ENCODE measurements at places on chromosomes 2 and 18.
A peak's percentile ranks its signal among the peaks of the same experiment; 100 is the strongest.

- no peak overlapping the region for H3K27ac ChIP-seq
- no peak overlapping the region for H3K4me3 ChIP-seq
- no peaks in the 10 kb centered on the region for H3K4me1 ChIP-seq
- no peak for DNase-seq
- no peaks in the 10 kb centered on the region for H3K27me3 ChIP-seq
These were observed 756.1 kb upstream of the DDX18 start for GRCh38 chr2:117058366-117058765.

DNA sequence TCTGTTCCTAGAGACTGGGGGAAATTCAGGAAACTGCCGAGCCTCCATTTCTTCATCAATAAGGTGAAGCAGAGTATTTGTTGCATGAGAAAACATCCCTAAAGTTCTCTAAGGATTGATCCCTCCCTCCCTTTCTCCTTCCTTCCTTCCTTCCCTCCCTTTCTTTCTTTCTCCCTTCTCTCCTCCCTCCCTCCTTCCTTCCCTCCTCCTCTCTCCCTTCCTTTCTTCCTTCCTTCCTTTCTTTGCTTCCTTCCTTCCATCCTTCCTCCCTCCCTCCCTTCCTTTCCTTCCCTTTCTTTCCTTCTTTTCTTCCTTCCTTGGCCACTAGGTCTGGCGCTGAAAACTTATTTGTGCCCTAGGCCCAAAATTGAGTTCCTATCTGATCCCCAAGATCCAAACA is 47.2 kb upstream of the PMAIP1 start:
- no peak for DNase-seq
- H3K4me3 ChIP-seq = no peak overlapping the region
- no peaks in the 10 kb centered on the region for H3K36me3 ChIP-seq
- no peak overlapping the region for H3K27ac ChIP-seq
- no peaks in the 10 kb centered on the region for H3K4me1 ChIP-seq

- no peak overlapping the region for H3K4me3 ChIP-seq
- peaks cover under 1% of the 10 kb centered on the region for H3K27me3 ChIP-seq
- peak; percentile 9 for DNase-seq
These were observed 38.0 kb upstream of the SNED1 start for GRCh38 chr2:240960309-240960970.

- H3K4me3 ChIP-seq = no peak overlapping the region
- peaks cover 2% of the 10 kb centered on the region for H3K36me3 ChIP-seq
- DNase-seq = no peak
- no peaks in the 10 kb centered on the region for H3K27me3 ChIP-seq
These were observed 6.6 kb downstream of the ACVR2A start for GRCh38 chr2:147851244-147851930.

- no peak overlapping the region for H3K4me3 ChIP-seq
- H3K27ac ChIP-seq = no peak overlapping the region
- no peaks in the 10 kb centered on the region for H3K36me3 ChIP-seq
- no peak for DNase-seq
- no peaks in the 10 kb centered on the region for H3K4me1 ChIP-seq
These were observed 73.6 kb upstream of the ZNF804A start for GRCh38 chr2:184524551-184525382.

- no peak overlapping the region for H3K4me3 ChIP-seq
- H3K27ac ChIP-seq = no peak overlapping the region
- no peak for DNase-seq
- H3K27me3 ChIP-seq = no peaks in the 10 kb centered on the region
- peaks cover 7% of the 10 kb centered on the region for H3K36me3 ChIP-seq
- H3K4me1 ChIP-seq = peaks cover 31% of the 10 kb centered on the region
These were observed 294.6 kb downstream of the LRATD1 start for GRCh38 chr2:14927021-14927564.

GRCh38 chr2:60066096-60066839 is 487.2 kb downstream of the BCL11A start:
- H3K4me1 ChIP-seq = peaks cover 4% of the 10 kb centered on the region
- no peak overlapping the region for H3K27ac ChIP-seq
- no peaks in the 10 kb centered on the region for H3K36me3 ChIP-seq
- H3K4me3 ChIP-seq = no peak overlapping the region

DNA sequence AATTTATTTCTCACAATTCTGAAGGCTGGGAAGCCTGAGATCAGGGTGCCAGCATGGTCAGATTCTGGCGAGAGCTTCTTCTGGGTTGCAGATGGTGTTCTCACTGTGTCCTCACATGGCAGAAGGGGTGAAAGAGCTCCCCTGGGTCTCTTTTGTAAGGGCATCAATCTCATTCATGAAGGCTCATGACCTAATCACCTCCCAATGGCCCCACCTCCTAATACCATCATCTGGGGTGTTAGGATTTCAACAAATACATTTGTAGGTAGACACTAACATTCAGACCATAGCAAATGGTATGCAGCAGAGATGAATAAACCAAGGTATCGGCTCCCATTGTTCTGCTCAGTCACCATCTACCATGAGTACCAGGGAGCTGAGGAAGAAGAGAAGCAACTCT is 32.7 kb downstream of the YPEL5 start:
- H3K4me3 ChIP-seq = no peak overlapping the region
- no peak for DNase-seq
- H3K4me1 ChIP-seq = no peaks in the 10 kb centered on the region

DNA sequence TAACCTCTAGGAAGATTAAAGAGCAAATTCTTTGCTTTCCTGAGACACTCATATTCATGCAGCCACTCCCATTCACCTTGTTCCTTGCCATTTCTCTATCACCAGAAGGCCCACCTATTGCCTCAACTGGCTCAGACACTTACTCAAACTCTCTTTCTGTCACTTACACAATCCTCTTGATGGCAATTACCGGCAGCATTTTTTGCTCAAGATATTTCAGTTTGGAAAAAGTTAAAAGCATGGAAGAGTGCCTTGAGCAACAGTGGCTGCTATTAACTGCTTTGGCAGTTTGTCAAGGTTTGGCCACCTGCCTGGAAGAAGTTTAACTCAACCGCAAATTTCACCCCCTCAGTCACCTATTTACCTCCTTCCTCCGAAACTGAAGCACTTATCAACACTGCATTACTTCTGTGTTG is 1104.0 kb upstream of the PIK3C3 start:
- DNase-seq = no peak
- peaks cover 5% of the 10 kb centered on the region for H3K4me1 ChIP-seq
- H3K27me3 ChIP-seq = no peaks in the 10 kb centered on the region
- H3K4me3 ChIP-seq = no peak overlapping the region

DNA sequence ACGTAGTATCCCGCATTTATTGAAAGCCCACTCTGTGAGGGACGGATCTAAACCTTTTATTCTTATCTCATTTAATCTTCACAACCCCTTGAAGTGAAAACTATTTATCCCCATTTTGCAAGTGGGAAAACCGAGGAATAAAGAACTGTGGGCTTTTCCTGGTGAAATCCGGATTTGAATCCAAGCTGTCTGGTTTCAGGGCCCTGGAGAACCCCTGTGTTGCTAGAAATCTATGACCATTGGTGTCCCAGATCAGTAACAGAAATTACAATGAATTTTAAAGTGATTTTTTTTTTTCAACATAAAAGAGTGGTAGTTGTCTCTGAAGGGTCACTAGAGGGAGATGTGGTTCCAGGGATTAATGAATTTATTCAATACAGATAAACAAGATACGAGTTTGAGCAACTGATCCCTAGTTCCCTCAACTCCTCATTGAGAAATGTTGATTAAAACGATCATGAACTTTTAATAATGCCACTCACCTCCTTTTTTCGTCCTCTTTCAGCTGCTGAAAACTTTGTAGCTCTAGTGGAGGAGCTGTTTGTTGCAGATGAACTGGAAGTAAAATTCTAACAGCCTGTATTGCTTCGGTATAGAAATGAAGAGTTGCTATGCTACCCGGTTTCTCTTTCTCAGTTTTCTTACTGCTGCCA is 940 bp downstream of the XRCC5 start:
- H3K4me3 ChIP-seq = peak overlapping the region; percentile 99
- DNase-seq = no peak
- H3K36me3 ChIP-seq = peaks cover 21% of the 10 kb centered on the region
- H3K27ac ChIP-seq = peak overlapping the region; percentile 100

DNA sequence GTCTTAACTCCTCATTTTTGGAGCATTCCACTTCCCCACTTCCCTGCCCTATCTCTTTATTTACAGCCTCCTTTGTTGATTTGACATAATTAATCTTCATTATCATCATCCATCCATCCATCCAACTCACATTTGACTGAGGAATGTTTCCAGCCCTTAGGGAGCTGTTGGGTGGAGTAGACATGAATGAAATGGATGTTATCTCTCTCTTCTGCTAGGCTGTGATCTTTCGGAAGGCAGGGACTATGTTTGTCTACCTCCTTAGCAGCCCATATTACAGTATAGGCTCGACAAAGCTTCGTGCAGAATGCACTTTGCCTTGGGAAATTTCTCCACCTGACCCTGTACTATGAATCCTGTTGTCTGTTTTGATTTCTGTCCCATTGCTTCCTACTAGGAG is 7.7 kb upstream of the EFEMP1 start:
- DNase-seq = no peak
- H3K4me3 ChIP-seq = no peak overlapping the region
- no peak overlapping the region for H3K27ac ChIP-seq
- peaks cover 8% of the 10 kb centered on the region for H3K4me1 ChIP-seq

- H3K4me1 ChIP-seq = peaks cover 8% of the 10 kb centered on the region
- no peaks in the 10 kb centered on the region for H3K36me3 ChIP-seq
- H3K4me3 ChIP-seq = peak overlapping the region; percentile 37
- H3K27me3 ChIP-seq = peaks cover 14% of the 10 kb centered on the region
- H3K27ac ChIP-seq = no peak overlapping the region
These were observed 21.6 kb downstream of the TRPM8 start for GRCh38 chr2:233938676-233939370.

DNA sequence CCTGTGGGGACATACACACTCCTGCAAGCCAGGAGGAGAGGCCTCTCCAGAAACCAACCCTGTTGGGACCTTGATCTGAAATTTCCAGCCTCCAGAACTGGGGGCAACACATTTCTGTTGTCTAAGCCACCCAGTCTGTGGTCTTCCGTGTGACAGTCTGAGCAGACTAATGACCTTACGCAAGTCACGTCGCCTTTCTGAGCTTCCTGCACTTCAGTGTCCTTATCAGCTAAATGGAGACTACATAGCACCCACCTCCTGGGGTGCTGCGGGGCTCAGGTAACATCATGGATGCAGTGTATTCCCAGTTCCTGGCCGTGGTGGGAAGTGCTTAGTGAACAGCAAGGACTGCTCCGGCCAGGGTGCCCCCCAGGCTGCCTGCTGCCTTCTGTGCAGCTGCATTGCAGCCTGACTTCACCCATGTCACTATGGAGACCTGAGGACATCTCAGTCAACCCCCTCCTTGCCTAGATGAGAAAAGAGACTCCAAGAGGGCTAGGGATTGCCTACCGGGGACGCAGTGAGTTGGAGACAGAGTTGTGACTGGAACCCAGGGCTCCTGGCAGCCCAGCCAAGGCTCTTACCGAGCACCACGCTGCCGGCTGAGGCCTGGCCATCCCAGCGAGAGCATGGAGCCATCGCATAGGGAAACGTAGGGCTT is 61.2 kb upstream of the FZD5 start:
- no peaks in the 10 kb centered on the region for H3K27me3 ChIP-seq
- no peak for DNase-seq
- H3K27ac ChIP-seq = peak overlapping the region; percentile 93
- H3K4me3 ChIP-seq = no peak overlapping the region
- H3K4me1 ChIP-seq = peaks cover 46% of the 10 kb centered on the region
- peaks cover 7% of the 10 kb centered on the region for H3K36me3 ChIP-seq

- H3K36me3 ChIP-seq = peaks cover 1% of the 10 kb centered on the region
- no peak overlapping the region for H3K4me3 ChIP-seq
- peaks cover 8% of the 10 kb centered on the region for H3K4me1 ChIP-seq
- DNase-seq = no peak
- peaks cover 53% of the 10 kb centered on the region for H3K27me3 ChIP-seq
These were observed 1.5 kb downstream of the MALL start for GRCh38 chr2:110113961-110114591.

DNA sequence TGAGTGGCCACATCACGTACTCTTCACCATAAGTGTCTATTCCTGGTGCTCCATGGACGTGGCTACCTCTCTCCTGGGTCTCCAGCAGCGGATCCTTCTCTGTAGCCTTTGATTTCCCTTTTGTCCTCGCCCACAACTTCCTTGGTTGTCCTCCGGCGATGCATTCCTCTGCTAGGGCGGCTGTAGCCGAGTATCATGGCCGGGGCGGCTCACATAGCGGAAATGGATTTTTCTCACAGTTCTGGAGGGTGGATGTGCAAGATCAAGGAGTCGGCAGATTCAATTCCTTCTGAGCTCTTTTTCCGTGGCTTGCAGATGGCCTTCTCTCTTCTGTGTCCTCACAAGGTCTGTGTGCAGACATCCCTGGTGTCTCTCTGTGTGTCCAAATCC is 35.7 kb downstream of the ACKR3 start:
- no peaks in the 10 kb centered on the region for H3K36me3 ChIP-seq
- H3K4me1 ChIP-seq = peaks cover 20% of the 10 kb centered on the region
- DNase-seq = no peak

GRCh38 chr18:35071819-35072247 is 30.6 kb downstream of the MAPRE2 start:
- H3K4me1 ChIP-seq = peaks cover 9% of the 10 kb centered on the region
- no peak overlapping the region for H3K27ac ChIP-seq
- peaks cover 10% of the 10 kb centered on the region for H3K36me3 ChIP-seq
- H3K27me3 ChIP-seq = no peaks in the 10 kb centered on the region
- DNase-seq = no peak
- H3K4me3 ChIP-seq = no peak overlapping the region

GRCh38 chr2:110691612-110692258 is 13.9 kb upstream of the BUB1 start:
- H3K4me1 ChIP-seq = peaks cover 13% of the 10 kb centered on the region
- no peak for DNase-seq
- peaks cover 2% of the 10 kb centered on the region for H3K36me3 ChIP-seq
- no peak overlapping the region for H3K27ac ChIP-seq

GRCh38 chr2:220785178-220785577 is 786.9 kb downstream of the EPHA4 start:
- H3K4me3 ChIP-seq = no peak overlapping the region
- H3K36me3 ChIP-seq = no peaks in the 10 kb centered on the region
- no peaks in the 10 kb centered on the region for H3K4me1 ChIP-seq
- H3K27ac ChIP-seq = no peak overlapping the region
- no peaks in the 10 kb centered on the region for H3K27me3 ChIP-seq
- no peak for DNase-seq

DNA sequence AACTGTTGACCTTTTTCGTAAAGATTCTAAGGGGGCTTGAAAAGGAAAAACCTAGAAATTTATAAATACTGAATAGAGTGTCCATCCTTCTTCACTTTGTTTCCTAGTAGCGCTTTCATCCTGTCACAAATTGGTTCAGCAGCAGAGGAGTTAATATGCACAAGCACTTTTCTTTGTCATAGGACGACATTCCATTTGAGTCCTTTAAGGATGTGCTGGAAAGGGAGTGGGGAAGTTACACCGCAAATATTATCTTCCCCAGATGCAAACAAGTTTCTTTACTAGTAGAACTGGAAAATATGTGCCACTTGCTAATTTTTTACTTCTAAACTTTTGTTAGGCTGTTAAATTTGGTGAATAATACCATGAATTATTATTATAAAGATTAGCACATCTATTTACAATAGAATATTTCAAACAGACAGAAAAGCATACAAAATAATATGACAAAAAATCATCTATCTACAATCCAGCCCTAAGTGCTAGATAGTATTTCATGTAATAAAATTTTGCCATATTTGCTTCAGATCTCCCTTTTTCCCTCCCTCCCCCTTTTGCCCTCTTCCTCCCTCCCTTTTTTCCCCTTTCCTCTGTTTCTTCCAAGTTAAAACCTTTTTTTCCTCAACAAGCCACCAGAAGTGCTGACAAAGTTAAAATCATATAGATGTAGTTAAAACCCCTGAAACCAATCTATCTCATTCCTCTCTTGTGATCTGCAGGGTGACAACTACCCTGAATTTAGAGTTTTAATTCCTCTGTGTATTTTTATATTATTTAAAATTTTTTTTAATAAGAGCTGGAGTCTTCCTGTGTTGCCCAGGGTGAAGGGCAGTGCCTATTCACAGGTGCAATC is 50.5 kb upstream of the MAP4K3 start:
- DNase-seq = no peak
- H3K27me3 ChIP-seq = no peaks in the 10 kb centered on the region
- no peaks in the 10 kb centered on the region for H3K36me3 ChIP-seq
- H3K4me3 ChIP-seq = no peak overlapping the region
- peaks cover 5% of the 10 kb centered on the region for H3K4me1 ChIP-seq

Measured in progenitor cell of endocrine pancreas (in vitro differentiated cells).